T follicular helper cell (primary cell): ENCODE measurements at places on chromosomes 12 and 14.

DNA sequence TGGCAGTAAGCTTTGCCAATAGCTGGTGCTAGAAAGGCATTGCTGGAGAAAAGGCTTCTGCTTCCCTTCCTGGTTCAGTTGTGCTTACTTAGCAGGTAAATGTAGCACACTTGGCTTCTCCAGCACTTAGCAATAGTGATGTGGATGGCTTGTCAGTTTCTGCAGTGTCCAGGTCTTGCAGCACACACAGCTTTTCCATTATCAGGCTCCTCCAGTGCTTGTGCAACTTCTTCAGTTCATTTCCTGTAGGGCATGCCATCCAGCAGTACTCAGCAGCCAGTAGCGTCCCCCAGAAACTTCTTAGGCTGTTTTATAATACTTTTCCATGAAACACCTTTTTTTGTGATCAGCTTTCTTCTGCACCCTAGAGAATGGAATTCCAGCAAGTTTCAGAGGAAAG, 154.6 kb downstream of the SLC6A15 start:
- no peak for DNase-seq

- no peak for DNase-seq
Observed at GRCh38 chr12:29492891-29493290, 4.6 kb downstream of the OVCH1 start.

DNA sequence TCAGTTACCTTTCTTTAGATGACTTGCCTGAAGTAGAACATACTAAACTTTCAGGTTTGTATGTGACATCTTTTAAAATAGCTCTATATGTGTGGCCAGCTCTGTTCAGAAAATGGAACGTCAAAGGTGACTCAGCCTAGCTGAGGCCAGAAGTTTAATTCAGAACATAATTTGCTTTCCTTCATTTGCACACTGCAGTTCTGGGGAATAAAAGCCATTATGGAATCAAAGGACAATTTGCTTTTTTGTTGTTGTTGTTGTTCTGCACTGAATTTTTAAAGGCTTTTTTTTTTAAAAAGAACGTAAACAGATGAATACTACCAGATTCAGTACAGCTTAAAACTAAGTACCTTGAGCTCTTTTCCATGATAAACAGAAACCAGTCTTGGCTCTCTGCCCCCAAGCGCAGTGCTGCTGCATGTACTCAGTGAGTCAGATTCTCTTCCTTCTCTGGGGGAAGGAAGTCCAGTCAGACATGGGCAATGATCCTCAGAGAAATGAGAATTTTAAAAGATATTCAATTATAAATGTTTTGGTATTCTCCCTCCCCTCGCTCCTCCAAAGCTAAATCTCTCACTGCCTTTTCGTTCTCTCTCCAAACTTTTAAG, 644.2 kb downstream of the NOVA1 start:
- no peak for DNase-seq

DNA sequence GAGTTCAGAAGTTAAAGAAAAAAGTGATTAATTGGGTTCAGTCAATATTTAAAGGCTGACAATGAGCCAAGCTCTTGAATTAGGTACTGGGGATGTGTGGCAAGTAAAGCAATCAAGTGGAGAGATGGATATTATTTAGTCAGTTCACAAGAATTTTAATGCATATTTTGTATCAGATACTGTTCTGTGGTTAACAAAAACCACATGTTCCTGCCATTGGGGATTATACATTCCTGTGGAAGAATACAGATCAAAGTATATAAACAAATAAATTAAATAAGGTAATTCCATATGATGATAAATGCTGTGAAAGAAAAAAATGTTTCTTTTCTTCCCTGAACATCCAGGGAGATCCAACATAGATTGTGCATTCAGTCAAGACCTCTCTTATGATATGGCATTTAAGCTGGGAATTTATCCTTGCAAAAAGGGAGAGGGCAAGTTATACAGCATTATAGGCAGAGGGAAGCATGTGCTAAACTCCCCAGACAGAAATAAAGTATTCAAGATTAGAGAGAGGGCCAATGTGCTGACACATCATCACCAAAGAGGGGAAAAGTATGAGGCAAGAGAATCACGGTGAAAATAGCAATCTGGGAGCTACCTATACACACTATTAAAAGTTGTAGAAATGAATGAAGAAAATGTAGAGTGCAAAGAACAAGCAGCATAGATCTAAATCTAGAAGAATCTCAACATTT, 17.6 kb upstream of the A2M start:
- DNase-seq, result no peak

GRCh38 chr12:45446013-45446412, 230.1 kb downstream of the ANO6 start:
- no peak for DNase-seq

- DNase-seq, result no peak
Observed at GRCh38 chr14:81384900-81385299, 15.2 kb downstream of the STON2 start.

DNA sequence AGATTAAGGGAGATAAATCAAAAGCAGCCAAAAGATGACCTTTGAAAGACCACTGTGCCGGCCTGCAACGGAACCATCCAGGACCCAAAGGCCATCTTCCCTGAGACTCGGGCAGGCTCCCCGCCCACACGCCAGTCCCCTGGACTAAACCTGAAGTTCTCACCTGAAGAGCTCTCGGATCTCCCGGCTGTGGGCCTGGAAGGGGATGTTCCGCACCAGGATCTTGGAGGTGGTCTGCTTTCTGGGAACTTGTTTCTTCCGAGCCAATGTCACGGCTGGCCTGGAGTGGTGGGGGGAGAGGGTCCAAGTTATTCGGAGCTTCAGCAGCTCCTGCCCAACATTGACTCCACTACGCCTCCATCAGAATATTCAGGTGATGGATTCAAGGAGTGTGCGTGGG, 51.3 kb downstream of the RBM19 start:
- DNase-seq, result no peak

DNA sequence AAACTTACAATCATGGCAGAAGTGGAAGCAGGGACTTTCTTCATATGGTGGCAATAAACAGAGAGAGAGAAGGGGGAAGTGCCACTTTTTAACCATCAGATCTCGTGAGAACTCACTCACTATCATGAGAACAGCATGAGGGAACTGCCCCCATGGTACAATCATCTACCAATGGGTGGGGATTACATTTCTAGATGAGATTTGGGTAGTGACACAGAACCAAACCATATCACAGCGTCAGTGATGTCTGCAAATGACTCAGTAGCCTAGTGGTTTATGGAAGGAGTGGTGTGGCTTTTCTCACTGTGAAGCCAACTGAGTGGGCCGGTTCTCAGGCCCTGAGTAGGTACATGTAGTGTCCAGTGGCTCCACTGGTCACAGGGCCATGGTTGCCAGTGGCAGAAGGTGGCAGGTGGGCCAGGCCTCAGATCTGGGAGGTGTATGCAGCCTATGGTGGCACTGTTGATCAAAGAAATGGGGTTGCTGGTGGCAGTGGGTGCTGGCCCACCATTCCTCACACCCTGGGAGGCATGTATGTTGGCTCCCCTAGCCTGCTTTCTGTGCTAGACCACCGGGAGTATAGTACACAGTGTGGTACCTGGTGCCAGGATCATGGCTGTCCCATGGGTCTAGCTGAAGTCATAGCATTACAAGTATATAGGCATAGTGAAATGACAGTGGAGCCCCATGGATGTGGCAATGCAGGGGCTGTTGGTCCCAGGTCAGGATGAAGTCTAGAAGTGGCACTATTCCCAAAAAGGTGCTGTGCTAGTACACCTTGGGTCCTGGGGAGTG, 191.9 kb downstream of the NUBPL start:
- DNase-seq, result no peak

- no peak for DNase-seq
Observed at GRCh38 chr14:32824195-32824594, 114.5 kb upstream of the NPAS3 start.

- DNase-seq, result no peak
Observed at GRCh38 chr14:93997916-93998870, 1.1 kb downstream of the CCDC197 start.

DNA sequence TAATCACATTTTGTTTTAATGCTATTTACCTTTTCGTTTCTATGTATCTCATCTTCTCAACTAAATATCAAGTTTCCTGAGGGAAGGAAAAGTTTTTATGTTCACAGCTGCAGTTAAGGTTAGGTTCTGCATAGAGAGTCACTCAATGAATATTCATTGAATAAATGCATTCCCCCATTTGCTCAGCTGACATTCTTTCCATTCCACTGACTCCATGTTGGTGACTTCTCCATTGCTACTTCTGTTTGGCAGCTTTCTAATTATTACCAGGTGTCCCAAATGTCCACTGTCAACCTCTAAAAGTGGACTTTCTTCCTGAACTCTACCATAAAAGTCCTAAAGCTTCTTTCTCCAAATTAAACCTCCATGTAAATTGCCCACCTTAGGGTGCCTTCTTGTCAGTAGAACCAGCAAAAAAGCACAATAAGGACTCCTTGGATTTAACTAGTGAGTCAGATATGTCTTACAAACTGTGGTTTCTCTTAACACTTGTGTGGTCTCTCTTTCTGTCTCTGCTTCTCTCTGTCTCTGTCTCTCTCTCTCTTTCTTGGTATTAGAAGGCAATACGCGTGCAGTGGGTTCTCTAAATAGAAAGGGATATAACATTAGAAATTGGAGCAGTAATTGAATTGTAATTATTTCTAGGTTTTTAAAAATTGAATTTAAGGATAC, 85.9 kb downstream of the TMEM117 start:
- DNase-seq, result no peak

- DNase-seq, result no peak
Observed at GRCh38 chr12:58253663-58254062, 312.3 kb downstream of the ATP23 start.

- no peak for DNase-seq
Observed at GRCh38 chr14:69318241-69318640, 58.3 kb downstream of the GALNT16 start.

DNA sequence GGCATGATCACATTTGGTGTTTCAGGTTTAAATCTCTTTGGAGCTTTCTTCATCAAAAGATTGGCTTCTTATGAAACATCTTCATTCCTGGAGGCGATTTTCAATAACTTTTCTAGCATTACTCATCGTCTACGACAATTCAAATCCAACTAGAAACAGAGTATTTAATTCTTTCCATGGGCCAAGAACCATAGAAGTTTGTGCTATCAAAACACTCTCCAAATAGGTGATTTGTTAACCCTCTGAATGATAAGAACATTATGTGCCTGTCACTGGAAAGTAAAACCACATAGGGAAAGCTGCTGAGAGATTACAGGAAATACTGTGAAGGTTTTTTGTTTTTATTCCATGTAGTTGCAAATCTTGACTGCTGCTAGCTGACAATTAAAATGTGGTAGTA, 6.9 kb upstream of the DCN start:
- no peak for DNase-seq

- no peak for DNase-seq
Observed at GRCh38 chr12:206746-207440, 7.1 kb downstream of the SLC6A12 start.

- no peak for DNase-seq
Observed at GRCh38 chr12:42960087-42960527, 370.6 kb upstream of the PRICKLE1 start.

DNA sequence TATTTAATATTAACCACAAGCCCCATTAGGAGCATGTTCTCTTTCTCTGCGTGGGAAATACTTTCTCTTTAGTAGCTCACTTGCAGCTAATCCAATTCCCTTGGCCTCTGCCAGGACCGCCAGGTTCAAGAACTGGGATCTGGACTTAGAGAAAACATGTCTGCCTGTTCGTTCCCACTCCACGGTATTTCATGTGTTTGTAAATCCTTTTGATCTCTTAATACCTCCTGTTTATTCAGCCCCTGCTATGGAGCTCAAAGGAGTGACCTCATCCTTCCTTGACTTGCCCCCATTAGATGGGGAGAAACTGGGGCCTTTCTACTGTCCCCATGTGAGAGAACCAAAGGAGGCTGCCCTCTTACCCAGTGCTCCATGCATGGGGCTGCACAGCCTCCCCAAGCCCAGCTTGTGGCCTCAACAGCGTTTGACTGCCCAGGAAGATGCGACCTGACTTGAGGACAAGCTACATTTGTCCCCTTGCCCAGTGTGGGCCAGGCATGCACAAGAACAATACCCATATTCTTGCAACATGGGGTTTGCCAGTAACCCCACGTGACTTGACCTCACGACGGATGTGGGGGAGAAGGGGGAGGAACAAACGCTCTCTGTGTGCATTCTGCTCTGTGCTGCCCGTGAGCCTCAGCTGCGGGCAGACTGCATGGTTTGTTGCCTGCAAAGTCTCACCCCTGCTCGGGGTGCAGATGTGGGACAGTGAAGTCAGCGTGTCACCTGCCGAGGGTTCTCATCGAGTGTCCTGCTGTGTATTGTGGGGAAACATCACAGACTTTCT, 30.3 kb downstream of the CD9 start:
- peak; percentile 51 for DNase-seq

GRCh38 chr14:49463146-49463545, 123.0 kb downstream of the RPS29 start:
- no peak for DNase-seq

- no peak for DNase-seq
Observed at GRCh38 chr12:125564753-125565152, 499.5 kb downstream of the AACS start.

DNA sequence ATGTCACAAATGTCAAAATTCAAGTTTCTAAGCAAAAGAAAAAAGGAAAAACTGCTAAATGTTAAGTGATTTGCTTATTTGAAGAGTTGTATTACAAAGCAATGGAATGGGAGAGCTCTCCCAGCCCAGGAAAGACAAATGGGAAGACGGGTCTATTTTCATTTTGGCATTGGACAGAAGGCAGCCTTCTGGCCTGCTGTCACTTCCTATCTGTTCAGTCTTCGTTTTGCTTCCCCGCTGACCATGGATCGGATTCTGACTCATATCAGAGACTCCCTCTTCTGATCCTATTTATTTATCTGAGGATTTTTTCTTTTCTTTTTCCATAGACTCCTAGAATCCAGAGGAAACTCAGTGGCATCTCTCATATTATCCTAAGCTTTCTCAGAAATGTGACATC, 634.9 kb downstream of the DIO2 start:
- DNase-seq, result no peak

- no peak for DNase-seq
Observed at GRCh38 chr14:81144824-81145603, 75.7 kb downstream of the GTF2A1 start.

GRCh38 chr12:117518594-117519270, 157.3 kb upstream of the NOS1 start:
- no peak for DNase-seq

- no peak for DNase-seq
Observed at GRCh38 chr14:45084946-45085346, 1.0 kb downstream of the PRPF39 start.
